ENCODE measurements at places on chromosomes 4 and X.
A peak's percentile ranks its signal among the peaks of the same experiment; 100 is the strongest.

- peak; percentile 9 for DNase-seq
These were observed 113.0 kb upstream of the PRDX4 start for GRCh38 chrX:23554304-23554703.

GRCh38 chrX:46978341-46979291 is 66.4 kb downstream of the JADE3 start:
- no peak for DNase-seq

DNA sequence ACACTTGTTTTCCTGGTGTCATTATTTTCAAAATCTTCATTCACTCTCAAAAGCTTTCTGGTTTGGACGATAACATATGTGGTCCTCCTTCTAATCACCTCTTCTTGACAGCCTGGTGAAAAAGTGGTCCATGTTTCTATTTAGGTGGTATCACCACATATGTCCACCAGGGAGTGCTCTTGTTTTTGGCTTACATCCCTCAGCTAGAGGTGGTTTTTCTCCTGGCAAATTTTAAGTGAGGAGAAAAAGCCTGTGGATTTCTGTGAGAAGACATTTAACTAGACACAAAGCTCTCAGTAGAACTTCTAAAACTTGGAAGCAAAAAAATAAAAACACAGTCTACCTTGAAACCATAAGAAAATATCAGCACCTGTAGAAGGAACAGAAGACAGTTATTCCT is 58.0 kb upstream of the FRMPD4 start:
- peak; percentile 12 for DNase-seq

- DNase-seq, result no peak
These were observed 1.8 kb downstream of the PPP1R2C start for GRCh38 chrX:42776195-42776594.

GRCh38 chr4:7166237-7166636 is 26.1 kb upstream of the SORCS2 start:
- no peak for DNase-seq

DNA sequence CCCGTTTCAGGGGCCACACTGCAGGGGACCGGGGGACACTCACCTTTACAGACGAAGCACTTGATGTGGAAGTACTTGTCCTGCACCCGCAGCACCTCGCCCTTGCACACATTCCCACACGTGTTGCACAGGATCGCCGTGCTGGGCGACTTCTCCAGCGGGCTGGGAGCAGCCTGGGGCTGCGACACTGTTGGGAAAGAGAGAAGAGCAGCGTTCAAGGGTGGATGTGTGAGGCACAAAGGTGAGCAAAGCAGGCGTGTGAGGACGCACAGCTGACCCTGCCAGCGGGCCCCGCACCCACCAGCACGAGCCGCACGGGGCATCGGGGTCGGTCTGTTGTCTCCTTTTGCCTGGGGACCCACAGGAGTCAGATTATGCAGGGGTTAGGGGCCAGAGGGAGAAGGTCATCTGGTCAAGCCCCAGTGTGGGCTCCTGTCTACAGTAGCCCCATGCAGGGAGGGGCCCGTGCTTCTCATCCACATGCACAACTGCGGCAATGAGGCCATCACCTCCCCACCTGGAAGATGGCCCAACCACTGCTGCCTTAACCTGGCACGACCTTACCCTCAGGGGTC is 52.1 kb downstream of the ABLIM2 start:
- no peak for DNase-seq

- no peak for DNase-seq
These were observed 20.5 kb downstream of the SLC25A5 start for GRCh38 chrX:119488749-119489148.

GRCh38 chr4:20428436-20429160 is 176.9 kb downstream of the SLIT2 start:
- no peak for DNase-seq

GRCh38 chrX:96611619-96612362 is 72.9 kb upstream of the DIAPH2 start:
- DNase-seq, result peak; percentile 45

GRCh38 chr4:65018313-65018712 is 609.1 kb upstream of the TECRL start:
- no peak for DNase-seq

- no peak for DNase-seq
These were observed 117.6 kb upstream of the PCDH18 start for GRCh38 chr4:137649711-137650450.

DNA sequence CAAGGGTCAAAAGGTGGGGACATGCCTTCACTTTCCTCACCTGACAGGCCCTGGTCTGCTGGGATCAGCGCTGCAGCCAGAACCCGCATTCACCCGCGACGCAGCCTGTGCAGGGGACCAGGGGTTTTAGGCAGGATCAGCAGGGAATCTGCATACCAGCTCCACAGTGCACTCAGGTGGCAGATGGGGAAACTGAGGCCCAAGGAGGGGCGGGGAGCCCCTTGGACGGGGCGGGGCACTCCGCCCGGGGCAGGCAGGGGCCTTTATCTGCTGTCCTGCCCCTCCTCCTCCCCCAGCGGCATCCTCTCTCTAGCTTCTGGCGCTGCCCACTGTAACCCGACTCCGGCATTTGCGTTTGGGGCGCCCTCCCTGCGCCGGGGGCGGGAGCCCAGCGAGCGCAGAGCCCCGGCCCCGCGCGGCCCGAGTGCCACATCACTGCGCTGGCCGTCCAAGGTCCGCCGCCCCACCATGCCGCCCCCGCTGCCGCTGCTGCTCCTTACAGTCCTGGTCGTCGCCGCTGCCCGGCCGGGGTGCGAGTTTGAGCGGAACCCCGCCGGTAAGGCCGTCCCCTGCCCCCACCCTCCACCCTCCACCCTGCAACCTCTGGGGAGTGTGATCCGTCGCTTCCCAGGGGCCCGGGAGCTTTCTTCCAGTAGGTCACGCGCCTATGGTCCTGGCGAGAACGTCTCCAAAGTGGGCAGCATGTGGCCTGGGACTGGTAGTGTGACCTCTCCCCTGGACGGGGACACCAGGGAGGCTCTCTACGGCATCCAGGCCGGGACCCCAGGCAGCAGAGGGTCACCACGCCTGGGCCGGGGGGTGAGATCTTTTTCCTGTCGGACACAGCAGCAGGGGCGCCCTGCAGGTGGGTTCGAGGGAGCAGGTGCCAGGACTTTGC is at the start of gene CPZ:
Gene CPZ, plus strand, starts transcription at position 400 of the 898 bp plus-strand sequence. Its CDS starts 69 bp downstream, at position 469.
- DNase-seq, result peak; percentile 24

DNA sequence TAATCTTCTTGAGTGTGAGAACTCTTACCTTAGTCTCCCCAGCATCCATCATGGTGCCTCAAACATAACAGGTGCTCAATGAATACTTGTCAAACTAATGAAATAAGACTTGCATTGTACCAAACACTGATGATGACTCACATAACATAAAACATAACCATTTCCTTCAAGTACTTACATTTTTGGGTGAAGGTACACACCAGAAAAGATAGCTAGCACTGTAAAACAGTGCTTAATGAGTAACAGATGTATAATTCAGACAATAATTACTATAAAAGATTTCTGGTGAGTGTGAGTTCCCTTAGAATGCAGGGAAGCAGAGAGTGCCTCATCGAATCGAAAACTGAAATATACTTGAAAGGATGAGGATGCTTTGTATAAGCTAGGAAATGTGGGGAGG is 70.1 kb upstream of the HCCS start:
- DNase-seq, result no peak

- no peak for DNase-seq
These were observed 10.1 kb downstream of the SH3D19 start for GRCh38 chr4:151315212-151315886.

- DNase-seq, result no peak
These were observed 50.6 kb downstream of the GPR50 start for GRCh38 chrX:151226941-151227340.

DNA sequence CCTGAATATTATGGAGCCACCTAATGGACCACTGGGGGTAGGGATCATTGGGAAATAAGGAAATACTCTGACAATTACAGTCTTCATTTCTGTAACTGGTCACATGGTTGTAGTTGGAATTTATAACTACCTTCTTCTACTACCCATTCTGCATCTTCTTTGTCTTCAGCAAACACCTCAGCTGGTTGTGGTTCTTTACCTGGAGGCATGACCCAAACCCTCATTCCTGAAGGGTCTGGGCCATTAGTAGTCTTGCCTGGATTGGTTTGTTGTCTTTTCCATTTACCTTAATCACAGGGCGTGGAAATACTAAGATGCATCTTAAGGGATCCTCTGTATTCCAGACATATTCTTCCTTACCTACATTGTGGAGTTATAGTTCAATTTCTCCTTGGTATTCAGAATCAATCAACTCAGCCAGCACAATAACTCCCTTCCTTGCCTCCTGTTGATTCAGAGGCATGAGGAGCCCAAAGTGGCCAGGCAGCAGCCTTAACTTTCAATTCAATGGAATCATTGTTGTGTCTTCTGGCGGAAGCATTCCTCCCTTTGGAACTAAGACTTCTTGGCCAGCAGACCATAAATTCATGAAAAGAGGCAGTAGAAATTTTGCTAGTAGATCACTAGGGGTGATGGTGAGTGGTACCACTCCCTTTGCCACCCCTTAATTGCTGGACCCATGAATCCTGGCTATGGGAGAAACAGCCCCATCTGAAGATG is 75.7 kb upstream of the RAP2C start:
- DNase-seq, result no peak

DNA sequence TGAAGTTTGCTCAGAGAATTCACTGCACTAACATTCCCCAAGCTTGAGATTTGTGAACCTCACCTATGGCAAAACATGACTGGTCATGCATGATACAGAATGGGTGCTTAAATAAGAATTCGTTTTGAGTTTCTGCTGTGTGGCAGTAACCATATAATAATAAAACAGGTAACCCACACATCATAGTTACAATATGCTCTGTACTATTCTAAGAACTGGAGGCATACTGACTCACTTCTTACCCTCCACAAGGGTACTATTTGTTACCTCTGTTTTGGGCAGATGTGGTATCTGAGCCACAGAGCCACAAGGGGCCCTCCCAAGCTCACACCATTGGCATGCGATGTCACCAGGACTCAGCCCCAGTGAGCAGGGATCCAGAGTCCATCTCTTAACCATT is 17.6 kb downstream of the SLC2A9 start:
- DNase-seq, result no peak

DNA sequence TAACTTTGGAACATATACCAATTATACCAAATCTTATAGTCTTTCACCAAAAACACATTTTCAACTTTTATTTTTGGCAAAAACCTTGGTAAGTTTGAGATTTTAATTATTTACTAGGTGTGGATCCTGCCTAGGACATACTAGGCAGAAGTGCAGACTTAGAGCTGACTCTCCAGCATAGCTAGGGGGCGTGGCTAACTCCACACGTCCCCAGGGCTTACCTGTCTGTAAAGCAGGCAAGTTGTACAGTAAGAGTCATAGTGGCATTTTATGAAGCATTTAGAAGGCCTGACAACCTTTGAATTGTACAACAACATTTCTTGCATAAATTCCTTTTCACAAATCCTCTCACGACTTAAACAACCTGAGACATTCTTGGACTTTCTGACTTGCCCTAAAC is 19.2 kb upstream of the GRPEL1 start:
- DNase-seq, result no peak

- DNase-seq, result no peak
These were observed 159.1 kb downstream of the SHROOM3 start for GRCh38 chr4:76594173-76594572.

GRCh38 chr4:85952972-85953650 is 406.7 kb downstream of the MAPK10 start:
- no peak for DNase-seq

- no peak for DNase-seq
These were observed 3.1 kb upstream of the PCDH10 start for GRCh38 chr4:133145758-133146573.

GRCh38 chr4:42750856-42751255 is 94.0 kb upstream of the ATP8A1 start:
- no peak for DNase-seq

- DNase-seq, result no peak
These were observed 132.8 kb upstream of the BMP3 start for GRCh38 chr4:80897537-80898303.

DNA sequence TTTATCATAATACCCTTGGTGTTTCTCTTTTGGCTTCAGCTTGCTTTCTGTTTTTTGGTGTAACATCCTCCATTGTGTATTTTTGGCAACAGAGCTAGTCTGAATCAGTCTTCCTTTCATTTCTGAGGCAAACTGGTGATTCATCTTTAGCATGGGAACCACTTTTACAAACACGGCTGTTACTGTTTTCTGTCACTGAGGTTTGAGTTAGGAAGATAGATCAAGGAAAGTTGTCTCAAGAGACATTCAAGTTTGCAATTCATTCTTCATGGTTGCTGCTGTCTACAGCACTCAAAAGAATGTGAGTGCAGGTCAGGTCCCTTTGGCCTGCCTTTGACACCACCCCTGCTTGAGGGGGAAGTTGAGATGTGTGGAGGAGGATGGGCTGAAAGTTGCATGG is 36.3 kb downstream of the IL21 start:
- no peak for DNase-seq

DNA sequence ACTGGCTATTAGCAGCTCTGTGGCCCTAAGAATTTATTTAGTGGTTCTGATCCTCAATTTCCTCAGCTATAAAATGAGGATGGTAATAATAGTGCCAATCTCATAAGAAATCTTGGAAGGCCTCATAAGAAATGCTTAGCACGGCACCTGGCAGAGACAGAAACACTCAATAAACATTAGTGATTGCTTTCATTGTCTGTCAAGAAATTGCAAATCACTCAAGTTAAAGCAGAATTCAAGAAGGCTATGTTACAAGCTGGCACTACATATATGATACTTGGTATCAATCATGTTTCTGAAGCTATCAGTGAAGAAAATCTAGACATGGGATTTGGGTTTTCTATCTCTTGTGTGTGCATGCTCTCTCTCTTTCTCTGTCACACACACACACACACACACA is 267.7 kb upstream of the KCNIP4 start:
- DNase-seq, result no peak

DNA sequence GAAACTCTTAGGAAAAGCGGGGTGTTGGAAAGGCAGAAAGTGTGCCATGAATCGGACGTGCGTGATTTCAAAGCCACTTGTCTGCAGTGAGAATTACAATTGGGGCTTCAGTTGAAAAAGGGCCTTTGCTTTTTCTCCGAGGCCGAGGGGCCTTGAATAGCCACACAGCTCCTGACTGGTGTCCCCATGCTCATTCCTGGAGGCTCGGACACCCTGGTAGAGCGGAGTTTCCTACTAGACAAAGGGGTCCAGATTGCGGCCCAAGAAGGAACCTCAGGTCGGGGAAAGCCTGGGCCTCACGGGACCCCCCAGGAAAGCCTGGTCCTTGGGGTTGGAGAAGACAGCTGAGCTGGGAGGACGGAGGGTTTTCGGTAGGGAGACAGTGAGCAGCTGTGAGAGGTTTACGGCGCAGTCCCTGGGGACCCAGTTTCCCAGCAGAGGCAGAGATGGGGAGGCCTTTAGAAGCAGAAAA is 3.0 kb upstream of the SHOX start:
- no peak for DNase-seq

- DNase-seq, result no peak
These were observed 160.9 kb downstream of the SMIM20 start for GRCh38 chr4:26074712-26075430.

GRCh38 chr4:156754832-156755570 is 216.6 kb downstream of the PDGFC start:
- no peak for DNase-seq

DNA sequence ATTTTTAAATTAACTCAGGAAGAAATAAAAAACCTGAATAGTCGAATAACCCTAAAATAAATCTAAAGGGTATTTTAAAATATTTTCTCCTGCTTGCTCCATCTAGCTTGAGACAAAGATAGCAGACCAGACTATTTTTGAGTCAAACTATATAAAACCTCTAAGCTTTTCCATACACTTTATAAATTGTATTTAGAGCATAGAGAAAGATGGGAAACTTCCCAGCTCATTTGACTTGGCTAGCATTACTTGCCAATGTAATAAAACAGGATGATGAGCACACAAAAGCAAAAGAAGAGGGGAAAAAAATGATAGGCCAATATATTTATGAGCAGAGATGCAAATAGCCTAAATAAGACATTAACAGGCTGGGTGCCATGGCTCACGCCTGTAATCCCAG is 117.1 kb downstream of the ANAPC4 start:
- no peak for DNase-seq

GRCh38 chr4:63693321-63693720 is 715.9 kb downstream of the TECRL start:
- no peak for DNase-seq
